ENCODE measurements at places on chromosomes 3 and 15. TPM values are rescaled to one million over a fixed set of nuclear protein-coding genes. Genes with fewer than 3 reads are reported as not detected.

GRCh38 chr3:184229394-184230080 is at the start of gene VWA5B2:
VWA5B2 (plus strand) TSS chr3:184229585; CDS start chr3:184230529, 944 bp downstream.
- peaks cover 62% of the 10 kb centered on the region for H3K27me3 ChIP-seq
- no peak within 1 kb of the TSS for H3K27ac ChIP-seq
- H3K36me3 ChIP-seq = no peaks in the 10 kb centered on the region
- H3K4me3 ChIP-seq = peak within 1 kb of the TSS; percentile 70
- peak; percentile 87 for DNase-seq
- peaks cover 15% of the 10 kb centered on the region for H3K4me1 ChIP-seq

Gene LRTM1
- total RNA-seq = not detected

DNA sequence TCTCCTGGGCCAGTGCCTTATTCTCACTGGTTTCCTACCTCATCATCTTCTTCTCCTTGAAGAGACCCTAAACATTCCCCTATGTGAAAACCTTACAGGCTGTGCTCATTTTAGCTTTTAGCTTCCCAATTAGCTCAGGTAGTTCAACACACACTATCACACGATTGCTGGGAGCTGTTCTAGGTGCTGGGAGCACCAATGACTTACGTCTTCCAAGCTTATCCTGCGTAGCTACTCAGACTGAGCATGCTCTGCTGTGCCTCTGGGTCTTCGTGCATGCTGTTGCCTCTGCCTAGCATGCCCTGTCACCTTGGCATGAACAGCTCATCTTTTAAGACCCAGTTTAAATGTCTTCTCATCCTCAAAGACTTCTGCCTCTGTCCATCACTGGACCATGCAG is 55.7 kb upstream of the APEH start:
- no peaks in the 10 kb centered on the region for H3K4me1 ChIP-seq
- no peak overlapping the region for H3K27ac ChIP-seq
- H3K27me3 ChIP-seq = no peaks in the 10 kb centered on the region
- DNase-seq = no peak

DNA sequence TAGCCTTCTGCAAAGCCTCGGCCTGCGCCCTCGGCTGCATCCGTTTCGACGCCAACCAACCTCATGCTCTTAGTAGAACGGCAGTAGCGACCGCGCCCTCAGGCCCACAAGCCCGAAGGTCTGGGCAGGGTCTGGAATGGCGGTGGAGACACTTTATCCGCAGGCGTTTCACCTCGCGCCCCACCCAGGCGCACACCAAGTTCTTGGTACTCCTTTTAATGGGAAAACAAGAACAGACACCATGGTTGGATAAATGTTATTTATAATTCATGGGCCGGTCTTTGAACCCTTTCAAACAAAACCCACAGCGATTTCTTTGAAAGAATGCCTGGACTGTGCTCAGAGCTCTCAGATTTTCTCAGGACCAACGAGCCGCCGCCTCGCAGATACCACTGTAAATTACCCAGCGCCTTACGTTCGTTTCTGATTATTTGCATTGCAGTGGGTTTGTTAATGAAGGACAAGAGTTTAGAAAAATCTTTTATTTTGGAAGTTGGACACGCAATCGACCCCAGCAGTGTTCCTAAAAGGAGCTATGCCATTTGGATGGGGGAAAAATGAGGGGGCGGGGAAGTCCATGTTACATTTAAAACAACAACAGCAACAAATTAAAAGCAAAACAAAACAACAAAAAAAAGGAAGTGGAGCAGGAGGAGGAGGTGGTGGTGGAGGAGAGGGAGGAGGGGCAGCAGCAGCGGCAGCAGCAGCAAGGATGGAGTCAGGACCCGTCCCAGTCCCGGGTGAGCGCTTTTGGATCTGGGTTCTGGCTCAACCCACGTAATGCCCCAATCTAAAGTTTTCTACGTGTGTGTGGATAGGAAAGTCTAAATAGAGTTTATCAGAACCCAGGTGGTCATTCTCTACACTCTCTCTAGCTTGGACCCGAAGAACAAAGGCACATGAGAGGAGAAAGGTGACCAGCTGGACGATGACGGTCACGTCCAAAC is 993 bp upstream of the ISL2 start:
- no peak overlapping the region for H3K27ac ChIP-seq
- no peaks in the 10 kb centered on the region for H3K36me3 ChIP-seq
- no peak overlapping the region for H3K4me3 ChIP-seq
- DNase-seq = no peak

- H3K27ac ChIP-seq = no peak overlapping the region
- no peak for DNase-seq
Observed at GRCh38 chr3:50714946-50715345, 40.2 kb downstream of the DOCK3 start.
